ENCODE measurements at places on chromosomes 5 and 9. TPM values are rescaled to one million over a fixed set of nuclear protein-coding genes. Genes with fewer than 3 reads are reported as not detected.

The GRK6 gene
- total RNA-seq = 134 TPM

The EGFLAM gene
- not detected for total RNA-seq

The JAKMIP2 gene
- total RNA-seq = 4.1 TPM

The PLAC8L1 gene
- total RNA-seq = 0.74 TPM

The PDE8B gene
- 0.05 TPM for total RNA-seq

The CARD9 gene
- 17.6 TPM for total RNA-seq

The GABRA6 gene
- not detected for total RNA-seq

The SLC6A7 gene
- total RNA-seq = not detected

The SVEP1 gene
- not detected for total RNA-seq

The PRUNE2 gene
- 0.27 TPM for total RNA-seq

The TOMM5 gene
- 155 TPM for total RNA-seq

The CERT1 gene
- 38.6 TPM for total RNA-seq

The EQTN gene
- total RNA-seq = not detected

The DRD1 gene
- not detected for total RNA-seq

The NR5A1 gene
- total RNA-seq = not detected

The IQGAP2 gene
- total RNA-seq = 28.3 TPM

The SPINK6 gene
- total RNA-seq = not detected

The PCDHGA1 gene
- 0.09 TPM for total RNA-seq

The TRPM3 gene
- total RNA-seq = not detected

The FBLL1 gene
- not detected for total RNA-seq

The FGD3 gene
- 42.9 TPM for total RNA-seq

The ZNF354C gene
- 3.4 TPM for total RNA-seq
